ENCODE measurements at places on chromosomes 16 and 17.

DNA sequence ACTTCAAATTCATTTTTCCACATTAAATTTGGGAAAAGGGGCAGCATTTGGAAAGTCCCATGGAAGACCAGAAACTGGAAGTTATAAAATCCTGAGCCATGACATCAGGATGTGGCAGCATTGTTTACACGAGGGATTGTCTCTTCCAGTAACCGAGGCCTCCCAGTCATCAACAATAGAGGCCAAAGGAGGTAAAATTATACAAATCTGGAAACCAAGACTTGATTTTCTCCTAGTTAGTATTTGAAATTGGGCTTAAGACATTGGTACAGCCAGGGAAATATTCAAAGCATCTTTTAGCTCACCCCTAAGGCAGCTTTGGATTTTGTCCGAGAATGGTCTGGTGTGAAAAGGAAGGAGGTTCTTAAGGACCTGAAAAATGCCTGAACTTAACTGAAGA is 251.6 kb upstream of the FOXF1 start:
- no peak for DNase-seq

GRCh38 chr16:78925083-78925767 is 675.3 kb downstream of the MAF start:
- DNase-seq, result no peak

DNA sequence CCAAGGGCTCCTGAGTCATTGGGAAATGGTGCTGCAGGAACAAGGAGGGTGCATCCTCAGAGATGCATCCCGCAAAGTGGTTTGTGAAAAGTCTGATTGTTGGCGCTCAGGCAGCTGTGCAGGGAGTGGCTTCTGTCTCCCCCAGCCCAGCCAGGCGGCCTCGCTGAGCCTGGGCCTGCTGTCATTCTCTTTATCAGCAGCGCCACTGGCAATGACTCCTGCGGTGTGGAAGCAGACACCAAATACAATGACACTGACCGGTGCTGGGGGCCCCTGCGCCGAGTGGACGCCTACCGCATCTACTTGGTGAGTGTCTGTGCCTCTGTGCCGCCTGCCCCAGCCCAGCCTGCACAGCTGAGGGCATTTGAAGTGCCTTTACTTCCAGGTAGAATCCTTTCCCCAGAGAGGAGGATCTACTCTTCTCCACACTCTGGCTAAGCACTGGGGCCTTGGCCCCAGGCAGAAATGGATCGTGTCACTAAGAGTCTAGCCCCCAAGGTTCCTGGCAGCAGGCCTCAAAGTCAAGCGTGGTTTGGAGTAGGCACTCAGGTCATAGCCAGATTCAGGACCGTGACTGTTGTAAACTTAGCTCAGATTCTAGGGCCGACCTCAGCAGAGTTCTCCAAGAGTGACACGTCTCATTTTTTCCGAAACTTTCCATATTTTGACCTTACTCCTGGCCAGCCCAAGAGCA is 19.3 kb upstream of the NAT9 start:
- DNase-seq, result no peak

GRCh38 chr17:77632619-77633018 is 325.9 kb upstream of the TNRC6C start:
- DNase-seq, result no peak

- DNase-seq, result no peak
Observed at GRCh38 chr17:33522623-33523022, 229.5 kb upstream of the ASIC2 start.

GRCh38 chr16:81212830-81213465 is 25.5 kb upstream of the BCO1 start:
- no peak for DNase-seq

DNA sequence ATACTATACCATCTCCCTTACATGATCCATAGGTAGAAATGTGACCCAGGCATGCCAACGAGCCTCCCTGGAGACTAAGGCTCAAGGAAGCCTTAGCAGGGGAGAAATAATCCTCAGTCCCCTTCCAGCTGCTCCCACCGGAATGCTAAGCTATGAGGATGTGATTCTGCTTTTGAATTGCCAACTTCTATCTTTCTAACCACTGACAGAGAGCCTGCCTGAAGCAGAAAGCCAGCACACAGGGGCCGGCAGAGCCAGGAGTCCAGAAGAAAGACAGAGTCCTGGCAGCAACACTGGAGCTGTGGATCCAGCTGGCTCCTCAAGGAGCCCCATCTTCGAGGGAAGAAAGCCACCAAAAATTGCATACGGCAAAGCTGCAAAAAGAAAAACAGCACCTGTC is 579.6 kb upstream of the CDH5 start:
- DNase-seq, result no peak

DNA sequence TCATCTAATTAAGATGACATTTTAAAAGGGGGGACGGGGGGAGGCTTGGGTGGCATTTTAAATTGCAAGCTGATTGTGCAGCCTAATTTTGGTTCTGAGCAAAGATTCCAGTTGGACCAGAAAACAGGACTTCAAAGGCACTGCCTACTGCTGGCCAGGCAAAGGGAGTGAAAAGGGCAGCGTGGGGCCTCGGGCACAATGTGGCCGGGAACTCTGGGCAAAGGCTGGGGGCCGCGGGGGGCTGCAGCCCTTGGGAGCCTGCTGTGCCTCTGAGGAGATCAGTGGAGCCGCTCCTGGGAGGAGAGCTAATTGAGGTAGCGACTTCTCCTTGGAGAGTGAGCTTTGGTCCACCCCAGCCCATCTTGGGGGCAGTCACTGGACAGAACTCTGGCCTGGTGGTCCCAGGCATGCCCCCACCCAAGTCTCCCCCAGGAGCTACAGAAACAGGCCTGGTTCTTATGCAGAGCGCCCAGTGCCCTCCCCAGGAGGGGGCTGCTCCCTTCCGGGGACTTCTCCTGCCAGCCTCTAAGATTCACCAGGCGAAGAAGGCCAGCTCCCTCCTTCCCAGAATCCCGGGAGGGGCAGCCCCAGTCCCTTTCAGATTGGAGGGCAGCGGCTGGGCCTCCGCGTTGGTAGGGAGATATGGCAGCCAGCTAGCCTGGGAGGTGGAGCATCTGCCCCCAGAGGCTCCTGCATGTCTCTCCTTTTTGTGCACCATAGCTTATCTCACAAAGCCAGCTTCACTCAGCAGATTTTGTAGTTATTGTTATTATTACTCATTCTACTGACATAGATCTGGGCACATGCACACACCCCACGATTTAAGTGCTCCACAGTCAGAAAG is 115.6 kb downstream of the GNAO1 start:
- no peak for DNase-seq

GRCh38 chr16:10501016-10501607 is 79.3 kb downstream of the EMP2 start:
- no peak for DNase-seq

DNA sequence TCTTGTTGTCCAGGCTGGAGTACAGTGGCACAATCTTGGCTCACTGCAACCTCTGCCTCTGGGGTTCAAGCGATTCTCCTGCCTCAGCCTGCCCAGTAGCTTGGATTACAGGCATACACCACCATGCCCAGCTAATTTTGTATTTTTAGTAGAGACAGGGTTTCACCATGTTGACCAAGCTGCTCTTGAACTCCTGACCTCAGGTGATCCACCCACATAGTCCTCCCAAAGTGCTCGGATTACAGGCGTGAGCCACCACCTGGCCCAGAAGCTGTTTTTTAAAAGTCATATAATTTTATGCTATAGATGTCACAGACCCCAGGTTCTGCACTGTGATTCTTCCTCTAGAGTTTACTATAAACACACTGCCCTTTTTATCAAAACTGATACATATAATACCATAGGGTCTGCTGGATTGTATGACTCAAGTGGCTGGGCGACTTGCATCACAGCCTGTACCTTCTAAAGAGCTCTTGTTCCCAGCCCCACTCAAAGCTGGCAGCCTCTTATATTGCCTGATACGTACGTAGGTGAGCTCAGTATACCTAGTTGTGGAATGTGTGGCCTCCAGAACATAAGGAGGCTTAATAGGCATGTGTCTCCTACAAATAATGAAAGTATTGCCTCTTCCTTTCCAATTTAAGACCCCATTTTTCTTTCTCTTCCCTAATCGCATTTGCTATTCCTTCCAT is 295.8 kb downstream of the ZFHX3 start:
- DNase-seq, result no peak

DNA sequence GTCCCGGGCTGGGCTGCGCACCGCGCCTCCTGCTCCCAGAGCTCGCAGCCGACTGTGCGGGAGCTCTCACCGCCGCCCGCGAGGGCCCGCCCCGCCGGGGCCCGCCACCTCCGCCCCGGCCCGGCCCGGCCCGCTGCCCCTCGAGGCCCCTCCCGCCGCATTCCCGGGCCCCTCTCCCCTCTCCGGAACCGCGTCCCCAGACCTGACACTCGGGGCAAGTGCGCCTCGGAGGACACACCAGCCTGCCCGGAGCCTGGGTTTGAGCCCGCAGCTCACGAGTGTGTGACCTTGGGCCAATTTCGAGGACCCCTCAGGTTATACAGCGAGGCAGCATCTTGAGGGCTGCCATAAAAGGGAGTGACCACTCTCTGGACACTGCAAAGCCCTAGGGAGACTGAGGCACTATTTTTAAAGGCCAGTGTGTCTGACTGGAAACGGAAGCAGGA is 2.0 kb upstream of the GRIN2C start:
- no peak for DNase-seq

DNA sequence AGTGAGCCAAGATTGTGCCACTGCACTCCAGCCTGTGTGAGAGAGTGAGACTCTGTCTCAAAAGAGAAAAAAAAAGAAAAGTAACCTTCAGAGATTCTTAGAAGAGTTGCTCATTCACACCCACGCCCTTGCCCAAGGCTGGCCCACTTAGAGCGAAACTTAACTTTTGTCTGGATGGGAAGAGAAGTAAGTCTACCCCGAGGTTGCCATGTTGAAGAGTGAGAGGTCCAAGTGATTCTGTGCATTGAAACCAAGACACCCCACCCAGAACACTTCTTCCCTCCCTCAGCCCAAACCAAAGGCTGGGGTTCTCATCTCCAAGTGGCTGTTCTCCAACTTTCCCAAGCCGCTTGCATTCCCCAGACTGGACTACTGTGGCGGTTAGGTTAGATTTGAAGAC is 2.4 kb upstream of the CISD3 start:
- no peak for DNase-seq

DNA sequence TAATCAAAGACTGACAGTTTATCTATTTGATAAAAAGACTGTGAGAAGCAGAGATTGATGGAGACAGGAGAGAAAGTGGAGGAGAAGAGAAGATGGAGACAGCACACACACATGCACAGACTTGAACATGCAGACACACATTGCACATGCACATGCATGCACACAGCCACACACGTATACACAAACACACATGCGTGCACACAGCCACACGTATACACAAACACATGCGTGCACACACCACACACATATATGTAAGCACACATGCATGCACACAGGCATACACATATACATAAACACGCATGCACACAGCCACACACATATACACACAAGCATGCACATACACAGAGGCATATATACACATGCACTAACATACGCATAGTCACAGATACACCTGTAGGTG is 313.4 kb downstream of the HAPSTR1 start:
- no peak for DNase-seq

- DNase-seq, result peak; percentile 80
Observed at GRCh38 chr17:3004150-3004801, 59.1 kb downstream of the OR1D5 start.

- peak; percentile 20 for DNase-seq
Observed at GRCh38 chr16:11251525-11252481, 4.2 kb downstream of the SOCS1 start.

- DNase-seq, result no peak
Observed at GRCh38 chr17:40316571-40317344, 7.8 kb downstream of the RARA start.

DNA sequence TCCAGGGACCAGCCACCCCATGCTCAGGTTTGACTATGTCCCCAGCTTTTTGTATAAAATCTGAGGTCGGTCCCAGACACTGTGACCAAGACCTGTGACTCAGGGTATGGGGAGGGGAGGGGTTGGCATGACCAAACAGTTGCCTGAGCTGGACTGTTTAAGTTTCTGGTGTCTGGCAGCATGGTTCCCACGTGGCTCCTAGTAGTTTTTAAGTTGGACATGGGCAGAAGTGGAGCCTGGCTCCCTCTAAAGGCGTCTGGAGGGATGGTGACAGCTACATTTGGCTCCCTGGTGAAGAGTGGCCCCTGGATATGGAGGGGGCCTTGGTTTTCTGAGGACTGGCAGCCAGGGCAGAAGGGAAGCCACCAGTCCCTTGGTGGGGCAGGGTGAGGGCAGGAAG is 7.9 kb downstream of the SMCR8 start:
- no peak for DNase-seq

DNA sequence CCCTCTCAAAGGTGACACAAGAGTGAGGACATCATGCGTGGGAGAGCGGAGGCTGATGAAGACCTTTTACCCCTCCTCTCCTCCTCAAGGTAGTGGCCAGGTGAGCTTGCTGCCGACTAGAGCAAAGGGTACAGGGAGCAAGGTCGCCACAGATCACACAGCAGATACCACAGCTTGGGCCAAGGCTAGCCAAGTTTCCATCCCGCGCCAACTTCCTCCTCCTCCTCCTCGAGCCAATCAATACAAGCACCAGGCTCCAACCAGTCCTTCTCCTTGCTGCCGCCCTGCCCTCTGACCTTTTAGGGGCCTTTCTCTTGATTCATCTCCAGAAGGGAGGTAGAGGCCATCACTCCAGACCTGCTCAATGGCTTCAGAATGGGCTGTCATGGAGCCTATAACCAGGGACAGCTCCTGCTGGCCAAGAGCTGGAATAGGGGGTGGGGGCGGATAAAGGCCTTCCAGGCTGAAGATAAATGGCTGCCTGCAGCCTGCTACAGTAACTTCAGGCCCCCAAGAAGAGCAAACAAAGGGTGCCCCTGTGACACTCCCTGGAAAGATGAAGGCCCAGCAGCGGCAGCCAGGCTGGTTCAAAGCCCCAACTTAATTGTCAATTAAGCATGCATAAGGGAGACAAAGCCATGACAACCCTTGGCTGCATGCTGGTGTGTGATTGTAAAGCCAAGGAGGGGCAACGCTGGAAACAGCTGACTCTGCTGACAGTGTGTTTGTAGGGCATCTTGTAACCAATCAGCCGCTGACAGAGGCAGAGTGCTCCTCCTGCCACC is 17.8 kb downstream of the HNF1B start:
- no peak for DNase-seq

GRCh38 chr17:64387545-64388171 is 3.0 kb downstream of the PECAM1 start:
- DNase-seq, result no peak

DNA sequence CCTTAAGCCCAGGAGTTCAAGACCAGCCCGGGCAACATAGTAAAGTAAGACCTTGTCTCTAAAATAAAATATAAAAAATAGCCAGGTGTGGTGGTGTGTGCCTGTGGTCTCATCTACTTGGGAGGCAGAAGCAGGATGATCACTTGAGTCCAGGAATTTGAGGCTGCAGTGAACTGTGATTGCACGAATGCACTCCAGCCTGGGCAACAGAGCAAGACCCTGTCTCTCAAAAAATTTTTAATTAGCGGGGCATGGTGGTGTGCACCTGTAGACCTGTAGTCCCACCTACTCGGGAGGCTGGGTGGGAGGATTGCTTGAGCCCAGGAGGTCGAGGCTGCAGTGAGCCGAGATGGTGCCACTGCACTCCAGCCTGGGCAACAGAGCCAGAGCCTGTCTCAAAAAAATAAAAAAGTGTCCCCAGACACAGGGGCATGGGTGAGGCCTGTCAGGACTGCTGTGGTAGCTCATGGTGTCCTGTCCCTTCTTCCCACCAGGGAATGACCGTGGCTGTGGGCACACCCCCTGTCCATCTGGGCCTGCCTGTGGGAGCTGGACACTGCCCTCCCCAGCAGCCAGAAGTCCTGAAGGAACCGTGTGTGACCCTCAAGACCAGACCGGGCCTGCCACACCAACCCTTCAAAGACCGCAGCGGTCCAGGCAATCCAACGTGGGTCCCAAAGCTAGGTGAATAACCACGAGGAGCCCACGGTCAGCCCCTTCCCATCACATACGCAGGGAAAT is 30.8 kb upstream of the GAA start:
- no peak for DNase-seq

GRCh38 chr16:695355-696089 is 5.3 kb upstream of the WDR24 start:
- no peak for DNase-seq
